ENCODE measurements at places on chromosomes 7 and 10.

DNA sequence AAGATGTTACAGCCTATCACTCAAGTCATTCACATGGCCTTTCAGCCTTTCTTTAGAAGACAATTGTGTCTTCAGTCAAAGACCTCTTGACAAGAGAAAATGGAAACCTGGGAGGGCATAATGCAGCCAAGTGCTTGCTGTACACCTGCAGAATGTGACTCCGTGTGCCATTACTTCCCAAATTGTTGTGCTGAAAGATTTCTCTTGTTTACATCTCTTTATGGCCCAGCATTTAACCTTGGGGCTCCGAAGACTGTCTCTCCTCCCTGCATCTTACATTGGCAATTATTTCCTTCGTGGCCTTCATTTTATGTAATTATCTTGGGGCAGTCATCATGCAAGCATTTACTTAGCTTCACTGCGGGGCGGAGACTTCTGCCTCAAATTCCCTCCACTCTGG lies 287.0 kb downstream of the TCF7L2 start:
- no peak for DNase-seq

GRCh38 chr7:87003872-87004798 lies 55.3 kb downstream of the ELAPOR2 start:
- DNase-seq = peak; percentile 38

GRCh38 chr10:51074238-51075028 lies at the start of gene PRKG1:
PRKG1 (plus strand) TSS chr10:51074487.
- peak; percentile 28 for DNase-seq

DNA sequence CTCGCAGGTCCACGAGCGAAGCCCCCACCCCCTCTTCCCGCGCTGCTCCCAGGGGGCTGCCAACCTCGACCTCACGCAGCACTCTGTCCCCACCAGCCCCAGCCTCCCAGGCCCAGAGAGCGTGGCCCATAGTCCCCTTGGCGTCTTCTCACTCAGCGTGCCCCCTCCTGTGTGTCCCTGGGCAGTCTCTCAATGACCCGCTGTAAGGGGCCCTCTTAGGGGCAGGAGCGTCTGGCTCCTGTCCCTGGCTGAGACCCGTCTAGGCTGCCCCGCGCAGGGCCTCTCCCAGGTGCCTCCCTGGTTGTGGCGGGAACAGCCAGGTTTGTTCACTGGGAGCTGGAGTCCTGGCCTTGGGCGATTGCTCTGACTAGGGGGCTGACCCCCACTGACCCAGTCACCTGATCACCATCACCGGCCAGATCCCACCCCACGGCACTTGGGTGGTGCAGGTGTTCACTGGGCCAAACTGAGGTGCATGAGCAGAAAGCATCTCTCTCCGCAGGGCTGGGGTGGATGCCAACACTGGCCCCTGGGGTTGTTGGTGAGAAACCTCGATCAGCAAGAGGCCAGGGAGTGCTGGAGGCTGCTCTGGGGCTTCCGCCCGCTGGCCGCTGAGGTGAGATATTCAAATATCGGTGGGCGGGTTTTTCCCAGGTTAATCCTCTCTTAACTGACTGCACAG lies 12.6 kb upstream of the WDFY4 start:
- DNase-seq = no peak

DNA sequence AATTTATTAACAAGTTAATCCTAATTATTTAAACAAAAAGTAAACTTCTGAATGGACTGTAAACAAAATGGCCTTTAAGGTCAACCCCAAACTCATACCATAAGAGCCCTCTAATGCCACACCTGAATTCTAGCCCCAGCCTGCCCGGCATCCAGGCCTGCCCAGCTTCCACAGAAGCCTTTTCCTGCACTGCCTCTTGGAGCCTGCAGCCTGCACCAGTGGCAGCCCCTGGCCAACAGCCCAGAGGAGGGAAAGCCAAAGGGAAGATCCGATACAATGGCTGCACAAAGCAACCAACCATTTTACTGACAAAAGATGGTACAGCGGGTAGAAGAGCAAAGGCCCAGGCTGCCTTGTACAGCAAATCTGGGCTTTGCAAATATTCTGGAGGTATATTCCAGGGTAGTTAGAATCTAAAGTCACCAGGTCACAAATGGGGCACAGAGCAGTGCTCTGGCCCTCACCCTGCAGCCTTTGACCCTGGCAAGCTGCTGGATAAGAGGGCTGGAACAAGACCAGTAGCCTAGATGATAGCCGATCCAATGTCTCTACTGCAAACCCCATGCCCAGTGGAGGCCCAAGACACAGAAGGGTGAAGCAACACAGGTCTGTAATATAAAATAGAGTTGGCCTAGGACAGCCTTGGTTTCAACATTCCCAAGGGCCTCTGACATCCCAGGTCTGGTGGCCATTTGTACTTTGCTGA lies 12.5 kb upstream of the CH25H start:
- DNase-seq = no peak

DNA sequence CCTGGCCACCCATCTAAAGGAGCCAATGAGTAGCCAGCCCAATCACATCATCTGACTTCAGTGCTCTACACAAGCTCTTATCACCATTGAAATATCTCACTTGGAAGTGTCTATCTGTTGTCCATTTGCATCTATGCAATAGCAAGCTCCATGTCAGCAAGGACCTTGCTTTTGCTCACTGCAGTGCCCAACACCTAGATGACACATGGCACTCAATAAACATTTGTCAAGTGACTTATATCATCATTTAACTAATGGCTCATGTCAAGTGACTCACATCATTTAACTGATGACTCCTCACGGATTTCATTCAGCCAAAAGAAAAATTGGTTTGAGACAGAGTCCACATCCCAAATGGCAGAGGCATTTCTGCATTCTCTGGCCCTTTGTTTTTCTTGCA lies 92.9 kb upstream of the ADAM12 start:
- DNase-seq = no peak

GRCh38 chr10:93854975-93855374 lies 38.8 kb upstream of the SLC35G1 start:
- no peak for DNase-seq

DNA sequence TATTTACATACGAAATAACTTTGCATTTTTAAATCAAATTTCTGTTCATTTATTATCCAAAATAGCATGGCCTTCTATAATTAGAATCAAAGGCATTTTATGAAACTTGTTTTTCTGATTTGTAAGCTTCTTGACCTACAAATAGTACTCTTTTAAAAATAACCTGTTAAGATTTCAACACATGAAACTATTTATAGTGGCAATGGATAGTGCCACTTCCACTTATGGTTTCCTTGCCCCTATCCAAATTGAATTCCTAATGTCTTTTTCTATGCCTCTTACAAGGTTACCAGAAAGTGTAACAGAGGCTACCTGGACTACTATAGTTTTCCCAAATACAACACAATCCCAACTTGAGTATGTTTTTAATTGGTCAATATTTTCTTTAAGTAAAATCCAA lies 263.5 kb downstream of the SEMA3D start:
- DNase-seq = no peak

DNA sequence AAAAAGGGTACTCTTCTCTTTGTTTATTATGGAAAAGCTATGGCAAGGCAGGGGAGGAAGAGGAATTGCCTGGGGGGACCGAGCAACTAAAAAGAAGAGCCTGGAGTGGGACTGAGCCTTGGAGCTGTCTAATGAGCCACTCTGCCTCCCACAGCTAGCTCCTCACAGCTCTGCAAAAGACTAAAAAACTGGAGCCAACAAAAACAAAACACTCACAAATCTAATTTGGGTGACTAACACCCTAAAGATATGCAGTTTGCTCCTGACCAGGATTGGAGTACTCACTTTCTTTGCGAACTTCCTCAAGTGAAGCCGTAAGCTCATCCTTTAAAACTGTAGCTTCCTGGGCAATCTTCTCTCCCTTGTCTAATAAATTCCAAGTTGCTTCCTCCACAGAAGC lies 89.4 kb downstream of the CTNNA3 start:
- no peak for DNase-seq

- no peak for DNase-seq
Measured at GRCh38 chr7:90657481-90657880, 61.4 kb downstream of the CDK14 start.

- DNase-seq = peak; percentile 83
Measured at GRCh38 chr7:142711746-142712616, 37.3 kb upstream of the PRSS1 start.

DNA sequence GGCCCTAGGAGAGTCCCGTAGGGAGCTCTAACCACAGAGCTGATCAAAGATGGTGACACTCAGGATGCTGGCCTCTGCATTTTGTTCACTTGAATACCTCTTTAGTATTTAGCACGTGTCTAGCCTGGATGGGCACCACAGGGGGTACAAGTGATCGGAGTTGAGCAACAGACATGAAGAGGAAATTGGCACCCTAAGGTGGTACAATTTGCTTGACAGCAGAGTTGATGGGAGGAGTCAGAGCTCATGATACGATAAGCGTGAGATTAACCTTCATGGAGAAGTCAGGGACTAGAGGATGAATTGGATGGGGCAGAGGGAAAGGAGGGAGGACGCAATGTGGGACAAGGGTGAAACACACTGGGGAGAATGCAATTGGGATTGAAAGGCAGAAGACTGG lies 9.9 kb upstream of the ZNF212 start:
- peak; percentile 28 for DNase-seq

GRCh38 chr10:35888400-35888799 lies 246.3 kb upstream of the FZD8 start:
- peak; percentile 70 for DNase-seq

DNA sequence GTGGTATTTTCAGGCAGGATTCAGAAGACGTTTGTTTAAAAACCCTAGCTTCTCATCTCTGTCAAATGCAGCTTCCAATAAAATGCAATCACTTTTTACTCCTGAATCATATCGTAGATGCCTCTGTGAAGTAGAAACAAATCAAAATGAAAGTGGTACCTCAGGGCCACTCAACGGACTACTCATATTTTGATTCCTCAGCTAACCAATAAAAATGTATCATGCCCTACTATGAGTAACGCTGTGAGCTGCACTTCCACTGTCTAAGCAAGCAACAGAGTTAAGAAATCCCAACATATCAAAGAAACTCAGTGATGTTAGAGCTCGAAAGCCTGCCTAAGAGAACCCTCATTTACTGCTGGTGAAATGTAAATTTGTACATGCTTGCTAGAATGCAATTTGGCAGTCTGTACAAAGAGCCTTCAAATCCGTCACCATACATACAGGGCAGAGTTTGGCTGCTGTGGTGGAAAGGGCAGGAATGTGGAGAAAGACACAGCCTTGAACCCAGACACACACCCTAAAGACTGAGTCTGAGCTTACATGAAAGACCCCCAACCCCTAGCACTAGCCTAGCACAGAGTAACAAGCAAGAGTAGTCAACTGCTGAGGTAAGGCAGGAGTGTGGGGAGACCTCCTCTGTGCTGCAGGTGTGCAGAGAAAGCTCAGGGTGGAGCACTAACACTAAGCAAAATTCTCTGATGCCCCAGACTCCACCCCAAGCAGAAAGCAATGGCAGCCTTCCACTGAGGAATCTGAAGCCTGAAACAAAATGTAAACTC lies 151.5 kb downstream of the ANK3 start:
- peak; percentile 38 for DNase-seq

DNA sequence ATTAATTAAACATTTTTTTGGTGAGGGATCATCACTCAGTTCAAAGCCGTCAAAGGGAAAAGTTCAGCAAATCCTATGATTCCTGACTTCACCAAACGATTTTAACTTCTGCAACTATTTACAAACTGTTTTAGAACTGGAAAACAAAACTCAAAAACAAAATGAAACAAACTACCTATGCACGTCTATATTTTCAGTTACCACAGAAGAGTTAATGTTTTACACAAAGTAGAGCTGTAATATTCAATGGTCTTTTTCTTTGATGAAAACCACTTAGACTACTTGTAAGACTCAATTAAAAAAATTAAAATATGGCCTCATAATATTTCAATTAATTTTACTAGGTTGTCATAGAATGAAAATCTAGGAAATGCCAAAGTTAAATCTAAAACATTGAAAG lies 131.5 kb downstream of the ATE1 start:
- no peak for DNase-seq

DNA sequence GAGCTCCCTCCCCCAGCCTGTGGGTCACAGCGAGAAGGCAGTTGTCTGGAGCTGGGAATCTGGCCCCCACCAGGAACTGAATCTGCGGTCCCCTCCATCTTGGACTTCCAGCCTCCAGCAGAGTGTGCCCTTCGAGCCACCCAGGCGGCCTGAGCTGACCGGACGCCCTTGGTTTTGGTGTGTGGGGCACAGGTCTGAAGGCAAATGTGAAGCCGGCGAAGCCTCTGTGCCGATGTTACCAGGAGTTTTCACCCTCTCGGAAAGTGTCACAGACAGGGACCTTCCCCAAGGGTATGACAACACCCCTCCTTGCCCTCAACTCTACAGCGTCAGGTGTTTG lies 109.1 kb downstream of the DNAJB6 start:
- DNase-seq = no peak

DNA sequence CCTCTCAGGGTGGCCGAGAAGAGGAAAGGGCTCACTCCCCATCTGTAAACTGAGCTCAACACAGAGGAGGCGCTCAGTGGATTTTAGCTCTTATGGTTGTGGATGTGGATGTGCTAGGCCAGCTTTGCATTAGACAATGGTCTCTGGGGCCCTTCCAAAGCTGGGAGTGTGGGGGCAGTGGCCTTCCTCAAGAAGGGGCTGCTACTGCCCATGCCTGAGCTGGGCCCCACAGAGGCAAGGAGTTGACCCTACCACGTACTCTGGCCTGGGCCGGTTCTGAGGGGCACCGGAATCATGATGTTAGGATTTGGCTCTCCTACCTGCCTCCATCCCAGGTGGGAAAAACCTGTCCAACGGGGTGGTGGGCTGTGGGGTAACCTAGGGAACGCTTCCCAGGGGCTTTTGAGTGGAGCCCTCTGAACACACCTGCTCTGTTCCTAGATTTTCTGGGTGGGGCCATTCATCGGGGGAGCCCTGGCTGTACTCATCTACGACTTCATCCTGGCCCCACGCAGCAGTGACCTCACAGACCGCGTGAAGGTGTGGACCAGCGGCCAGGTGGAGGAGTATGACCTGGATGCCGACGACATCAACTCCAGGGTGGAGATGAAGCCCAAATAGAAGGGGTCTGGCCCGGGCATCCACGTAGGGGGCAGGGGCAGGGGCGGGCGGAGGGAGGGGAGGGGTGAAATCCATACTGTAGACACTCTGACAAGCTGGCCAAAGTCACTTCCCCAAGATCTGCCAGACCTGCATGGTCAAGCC lies 11.5 kb downstream of the AQP1 start:
- no peak for DNase-seq

Data from NCI-H82 (cell line).